Mammary epithelial cell (primary cell): ENCODE measurements at places on chromosomes 3 and 15.

- DNase-seq: no peak
Observed at GRCh38 chr3:37862903-37863815, 1.5 kb downstream of the CTDSPL start.

DNA sequence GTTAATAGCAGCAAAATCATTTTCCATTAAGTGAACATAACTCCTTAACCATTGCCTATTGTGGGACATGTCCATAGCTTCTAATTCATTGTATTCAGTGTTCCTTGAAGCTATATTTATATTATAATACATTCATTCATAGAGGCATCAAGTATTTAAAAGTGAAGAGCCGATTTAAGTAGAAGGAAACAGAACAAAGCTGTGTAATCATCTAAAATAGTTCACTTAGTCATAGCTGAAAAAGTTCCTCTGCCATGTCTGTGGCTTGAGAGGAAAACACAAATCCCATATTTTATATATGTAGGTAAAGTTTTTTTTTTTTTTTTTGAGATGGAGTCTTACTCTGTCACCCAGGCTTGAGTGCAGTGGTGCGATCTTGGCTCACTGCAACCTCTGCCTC is 54.5 kb downstream of the TMEM108 start:
- no peak for DNase-seq

DNA sequence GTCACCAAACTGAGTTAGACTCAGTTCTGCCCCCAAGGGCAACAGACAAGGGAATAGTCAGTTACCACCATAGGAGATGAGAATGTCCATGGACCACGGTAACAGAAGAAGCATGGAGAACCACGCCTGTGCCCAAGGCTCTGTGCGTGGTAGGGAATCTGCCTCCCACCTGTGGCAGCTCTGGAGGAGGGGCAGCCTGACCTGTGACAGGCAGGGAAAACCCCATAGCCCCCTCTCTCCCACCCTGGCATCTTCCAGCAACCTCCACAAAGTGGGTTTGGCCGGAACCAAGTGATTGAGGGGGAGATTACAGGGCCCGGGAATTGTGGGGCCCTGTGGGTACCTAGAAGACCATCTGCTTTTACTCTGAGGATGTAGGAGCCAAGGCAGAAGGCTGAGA is 14.3 kb upstream of the LTF start:
- no peak for DNase-seq

- no peak for DNase-seq
Observed at GRCh38 chr15:48440084-48440483, 108.9 kb downstream of the DUT start.
